ENCODE measurements at places on chromosomes 4 and X.

DNA sequence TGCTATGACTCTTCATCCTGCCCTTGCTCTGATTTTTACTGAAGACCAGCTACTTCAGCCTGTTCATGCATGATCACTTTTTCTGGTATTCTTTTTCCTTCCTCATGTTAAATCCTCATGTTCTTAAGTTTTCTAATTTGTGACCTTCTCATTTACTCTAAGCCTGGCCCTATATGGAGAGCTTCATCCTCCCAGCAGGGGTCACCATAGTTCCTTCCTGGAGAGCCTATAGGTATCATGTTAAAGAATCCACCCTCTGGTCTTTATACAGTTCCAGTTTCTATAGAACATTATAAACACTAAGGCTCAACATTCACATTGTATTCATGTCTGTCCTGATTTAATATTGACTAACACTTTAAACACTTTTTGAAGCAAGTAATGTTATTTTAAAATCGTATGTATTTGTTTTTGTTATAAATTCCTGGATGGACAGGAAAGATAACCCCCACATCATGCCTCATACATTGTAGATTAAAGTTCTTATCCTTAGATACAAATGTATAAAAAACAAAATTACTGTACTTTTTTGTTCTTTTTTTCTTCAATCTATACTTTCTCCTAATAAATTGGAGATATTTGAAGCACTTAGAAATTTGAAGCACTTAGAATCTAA, 53.8 kb upstream of the OTUD4 start:
- DNase-seq: peak; percentile 43

- DNase-seq: no peak
Observed at GRCh38 chr4:188466001-188466400, 326.8 kb downstream of the TRIML1 start.

GRCh38 chrX:49177873-49178480, 6.3 kb downstream of the PLP2 start:
- no peak for DNase-seq

DNA sequence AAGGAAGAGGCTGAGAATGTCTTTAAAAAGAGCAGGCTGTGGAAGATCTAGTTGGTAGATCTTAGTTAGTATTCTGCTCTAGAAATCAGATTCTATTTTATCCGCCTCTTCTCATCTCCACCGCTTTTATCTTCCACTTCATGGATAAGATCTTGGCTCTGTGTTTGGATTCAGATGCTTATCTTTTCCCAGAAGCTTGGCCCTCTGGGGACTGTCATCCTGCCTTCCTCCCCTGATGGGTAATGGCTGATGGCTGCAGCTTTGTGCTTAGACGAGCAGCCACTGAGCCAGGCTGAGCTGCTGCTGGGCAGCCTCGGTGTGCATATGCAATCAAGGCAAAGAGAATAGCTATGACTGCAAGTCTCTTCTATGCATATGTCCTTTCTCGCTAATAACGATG, 23.5 kb downstream of the TRIML1 start:
- DNase-seq: no peak

- DNase-seq: no peak
Observed at GRCh38 chrX:118225711-118226428, 109.3 kb upstream of the KLHL13 start.
